ENCODE measurements at places on chromosomes 6 and 20.
A peak's percentile ranks its signal among the peaks of the same experiment; 100 is the strongest.

DNA sequence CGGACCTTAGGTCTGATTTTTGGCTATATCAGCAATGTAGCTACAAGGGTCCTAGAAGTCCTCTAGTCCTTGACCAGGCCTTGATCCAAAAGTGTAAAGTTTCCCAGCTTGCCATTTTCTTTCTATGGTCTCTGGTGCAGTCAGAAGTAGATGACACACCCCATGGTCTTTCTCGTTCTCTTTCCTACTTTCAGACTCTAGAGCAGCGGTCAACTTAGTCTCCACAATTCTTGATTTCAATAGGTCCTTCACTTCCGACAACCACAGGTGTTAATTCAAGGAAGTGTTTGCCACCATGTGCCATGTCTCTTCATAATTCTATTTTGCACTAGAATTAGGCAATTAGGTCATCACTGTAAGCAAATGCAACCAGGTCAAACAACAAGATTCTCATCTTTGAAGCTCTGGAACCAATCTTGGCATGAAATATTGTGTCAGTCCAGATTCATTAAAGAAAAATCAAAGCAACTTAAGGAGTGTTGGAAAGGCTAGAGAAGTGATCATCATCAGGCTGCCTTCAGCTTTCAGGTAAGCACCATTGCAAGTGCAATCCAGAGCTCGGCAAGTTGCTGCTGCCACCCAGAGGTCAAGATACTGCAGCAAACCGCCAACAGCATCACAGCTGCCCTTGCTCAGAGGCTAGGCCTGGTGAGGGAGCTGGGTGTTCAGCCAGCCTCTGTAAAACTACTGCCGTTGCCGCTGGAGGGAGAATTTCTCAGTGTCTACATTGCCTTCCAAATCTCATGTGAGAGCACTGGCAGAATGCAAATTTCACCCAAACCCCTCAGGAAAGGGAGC, 5.6 kb upstream of the SYNE1 start:
- DNase-seq, result peak; percentile 15

GRCh38 chr6:89260310-89260709, 43.2 kb upstream of the GABRR1 start:
- DNase-seq, result no peak

GRCh38 chr20:11395581-11395980, 522.1 kb upstream of the BTBD3 start:
- no peak for DNase-seq

DNA sequence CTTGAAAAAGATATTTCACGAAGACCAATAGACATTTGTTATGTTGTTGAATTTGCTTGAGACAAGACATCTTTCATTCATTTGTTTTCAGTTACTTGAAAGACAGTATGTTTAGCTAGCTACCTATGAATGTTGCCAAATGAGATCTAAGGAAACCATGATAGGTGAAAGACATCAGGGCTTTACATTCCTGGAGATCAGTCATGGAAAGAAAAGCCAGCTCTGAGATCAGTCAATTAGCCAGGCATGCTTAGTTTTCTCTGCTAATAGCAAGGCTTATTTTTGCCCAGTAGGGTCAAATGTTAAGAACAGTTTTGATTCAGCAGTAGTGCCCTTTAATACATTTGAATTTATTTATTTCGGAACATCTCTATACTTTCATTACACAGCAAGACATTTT, 116.5 kb upstream of the EDN1 start:
- no peak for DNase-seq
